ENCODE measurements at places on chromosomes 11 and 22. TPM values are rescaled to one million over a fixed set of nuclear protein-coding genes. Genes with fewer than 3 reads are reported as not detected.
A peak's percentile ranks its signal among the peaks of the same experiment; 100 is the strongest.

Gene WNT11
- under 0.01 TPM for total RNA-seq

Gene RAB3IL1
- total RNA-seq, result 10.6 TPM

- peak; percentile 14 for DNase-seq
These were observed 60.0 kb upstream of the NUP50 start for GRCh38 chr22:45103756-45104155.

DNA sequence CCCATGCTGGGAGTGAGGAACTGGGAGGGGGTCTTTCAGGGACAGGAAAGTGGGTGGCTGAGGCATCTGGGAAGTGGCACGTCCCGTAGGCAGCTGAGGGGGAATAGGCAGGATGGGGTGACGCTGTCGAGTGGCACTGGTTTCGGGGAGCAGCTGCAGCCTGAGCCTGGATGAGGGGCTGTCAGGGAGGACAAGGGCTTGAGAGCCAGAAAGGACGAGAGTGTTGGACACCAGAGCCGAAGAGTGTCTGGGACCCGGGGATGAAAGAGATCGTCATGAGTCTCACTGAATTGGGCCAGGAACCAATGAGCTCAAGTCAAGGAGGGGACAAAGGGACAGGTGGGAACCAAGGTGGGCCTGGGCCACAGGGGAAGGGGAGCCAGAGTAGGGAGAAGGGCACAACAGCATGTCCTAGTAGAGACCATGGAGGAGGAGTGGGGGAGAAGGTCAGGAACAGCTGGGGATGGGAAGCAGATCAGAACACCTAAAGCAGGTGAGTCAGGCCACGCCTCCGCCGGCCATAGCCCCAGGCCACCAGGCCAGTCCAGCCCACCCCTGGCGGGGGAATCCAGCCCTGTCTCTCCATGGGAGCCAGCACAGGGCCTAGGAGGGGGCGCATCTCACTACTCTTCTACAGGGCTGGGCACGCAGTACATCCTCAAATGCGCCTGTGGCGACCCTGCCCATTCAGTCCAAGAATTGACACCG, 4.2 kb downstream of the RAB3IL1 start:
- no peak for DNase-seq

DNA sequence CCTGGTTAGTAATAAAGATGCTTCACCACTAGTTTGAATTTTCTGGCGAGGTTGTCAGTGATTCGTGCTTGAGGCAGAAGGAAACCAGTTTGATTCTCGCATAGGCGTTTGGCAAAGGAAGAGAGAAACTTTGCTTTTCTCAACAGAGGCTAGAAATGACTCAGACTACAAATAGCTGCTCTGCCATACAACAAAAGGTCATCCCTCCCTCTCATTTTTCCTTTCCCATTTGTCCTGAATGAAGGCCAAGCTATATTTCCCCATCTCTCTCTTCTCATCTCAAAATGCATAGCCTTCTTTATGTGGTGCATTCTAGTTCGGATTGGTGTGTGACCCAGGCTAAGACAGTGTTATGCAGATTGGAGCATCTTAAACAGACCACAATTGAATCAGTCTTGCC, 741.4 kb downstream of the NTM start:
- peak; percentile 63 for DNase-seq

Gene TRIM49B
- total RNA-seq, result not detected

DNA sequence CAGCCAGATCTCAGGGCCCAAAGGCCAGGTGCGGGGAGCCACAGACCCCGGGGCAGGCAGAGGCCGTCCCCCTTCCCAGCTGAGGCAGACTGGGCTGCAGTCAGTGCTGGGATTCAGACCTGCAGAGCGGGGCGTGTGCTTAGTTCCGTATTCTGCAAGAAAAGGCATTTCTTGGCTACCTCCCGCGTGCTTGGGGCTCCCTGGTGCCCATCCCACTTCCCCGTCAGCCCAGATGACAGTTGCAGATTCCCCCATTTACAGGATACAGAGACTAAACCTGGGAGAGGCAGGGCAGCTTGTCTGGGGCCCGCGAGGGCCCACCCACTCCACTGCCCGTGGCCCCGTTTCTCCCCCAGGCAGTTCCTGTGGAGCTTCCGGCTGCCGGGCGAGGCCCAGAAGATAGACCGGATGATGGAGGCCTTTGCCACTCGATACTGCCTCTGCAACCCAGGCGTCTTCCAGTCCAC, 18.3 kb downstream of the CYTH4 start:
- no peak for DNase-seq

DNA sequence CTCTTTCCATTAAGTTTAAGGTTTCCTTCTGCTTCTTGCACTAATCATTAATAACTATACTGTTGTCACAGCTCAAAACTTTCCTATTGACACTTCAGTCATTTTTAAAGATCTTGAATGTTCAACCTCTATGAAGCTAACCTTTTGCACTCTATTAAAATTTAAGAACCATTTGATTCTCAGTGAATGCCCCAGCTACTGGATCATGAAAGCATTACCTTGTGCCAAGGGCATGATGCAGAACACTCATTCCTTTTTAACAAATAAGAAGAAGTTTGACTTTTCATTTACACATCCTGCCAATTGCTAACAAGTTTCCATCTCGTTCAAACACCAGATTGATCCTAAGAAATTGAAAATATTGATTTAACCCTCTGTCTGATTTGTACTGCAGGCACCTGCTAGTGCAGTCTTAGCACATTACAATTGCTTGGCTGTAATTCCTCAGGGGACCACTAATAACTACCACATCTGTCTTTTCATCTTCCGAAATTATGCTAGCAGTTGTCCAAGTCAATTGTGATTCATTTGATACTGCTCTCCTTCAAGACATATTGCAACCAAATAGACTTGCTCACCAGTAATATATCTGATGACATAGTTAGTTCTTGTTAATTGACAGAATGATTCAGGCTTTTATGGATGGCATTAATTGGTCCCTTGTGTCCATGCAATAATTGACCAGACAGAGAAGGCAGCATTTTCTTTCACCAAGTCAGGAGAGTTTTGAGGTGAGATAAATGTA, 158.4 kb downstream of the TEAD1 start:
- DNase-seq, result no peak

- peak; percentile 69 for DNase-seq
These were observed 14.6 kb downstream of the MMP13 start for GRCh38 chr11:102940714-102941588.

Gene SORL1
- total RNA-seq, result under 0.01 TPM

DNA sequence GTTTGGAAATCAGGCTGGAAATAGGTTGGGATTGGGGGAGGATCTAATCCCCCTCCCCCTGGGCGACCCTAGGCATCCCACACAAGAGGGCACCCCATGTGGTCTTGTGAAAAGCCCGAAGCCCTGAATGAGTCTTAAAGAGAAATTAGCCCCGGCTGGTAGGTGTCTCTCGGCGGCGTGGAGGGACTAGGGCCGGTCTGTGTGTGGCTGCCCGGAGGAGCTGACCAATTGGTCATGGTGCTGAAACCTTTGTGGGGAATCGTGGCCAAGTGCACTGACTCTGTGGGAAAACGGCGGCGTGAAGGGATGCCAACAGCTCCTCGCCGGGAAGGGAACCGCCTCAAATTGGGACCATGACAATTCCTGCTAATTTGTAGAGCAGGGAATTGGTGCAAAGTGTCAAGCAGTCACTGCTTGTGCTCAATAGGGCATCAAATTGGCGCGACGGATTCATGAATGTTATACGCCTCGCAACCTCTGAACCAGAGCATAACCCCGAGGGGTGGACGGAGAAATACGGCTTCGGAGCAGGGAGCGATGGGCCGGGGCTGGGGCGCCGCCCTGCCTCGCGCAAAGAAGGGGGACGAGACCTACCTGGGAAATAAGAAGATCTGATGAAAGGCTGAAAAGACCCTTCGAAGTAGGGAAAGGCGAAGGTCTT, 1.5 kb downstream of the DBX1 start:
- peak; percentile 56 for DNase-seq

Gene PLEKHA7
- total RNA-seq, result 0.64 TPM

DNA sequence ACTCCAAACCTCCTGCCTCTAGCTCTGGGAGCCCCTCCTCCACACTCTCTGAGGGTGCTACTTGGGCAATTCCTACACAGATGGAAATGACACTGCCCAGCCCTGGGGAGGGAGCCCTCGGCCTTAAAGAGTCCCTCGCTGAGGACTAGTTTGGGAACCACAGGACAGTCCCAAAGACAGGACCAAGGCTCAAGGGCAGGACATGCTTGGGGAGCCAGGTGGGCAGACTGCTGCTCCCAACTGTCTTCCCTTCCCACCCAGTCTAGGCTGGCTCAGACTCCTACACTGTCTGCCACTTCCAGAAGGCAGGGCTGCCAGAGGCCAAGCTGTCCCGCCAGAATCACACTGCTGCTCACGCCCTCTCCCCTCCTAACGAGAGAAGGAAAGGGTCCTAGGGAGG, 9.8 kb downstream of the ARRB1 start:
- no peak for DNase-seq

GRCh38 chr11:36498721-36499120, 11.4 kb downstream of the TRAF6 start:
- DNase-seq, result no peak

Gene GDPD4
- total RNA-seq, result 0.64 TPM

DNA sequence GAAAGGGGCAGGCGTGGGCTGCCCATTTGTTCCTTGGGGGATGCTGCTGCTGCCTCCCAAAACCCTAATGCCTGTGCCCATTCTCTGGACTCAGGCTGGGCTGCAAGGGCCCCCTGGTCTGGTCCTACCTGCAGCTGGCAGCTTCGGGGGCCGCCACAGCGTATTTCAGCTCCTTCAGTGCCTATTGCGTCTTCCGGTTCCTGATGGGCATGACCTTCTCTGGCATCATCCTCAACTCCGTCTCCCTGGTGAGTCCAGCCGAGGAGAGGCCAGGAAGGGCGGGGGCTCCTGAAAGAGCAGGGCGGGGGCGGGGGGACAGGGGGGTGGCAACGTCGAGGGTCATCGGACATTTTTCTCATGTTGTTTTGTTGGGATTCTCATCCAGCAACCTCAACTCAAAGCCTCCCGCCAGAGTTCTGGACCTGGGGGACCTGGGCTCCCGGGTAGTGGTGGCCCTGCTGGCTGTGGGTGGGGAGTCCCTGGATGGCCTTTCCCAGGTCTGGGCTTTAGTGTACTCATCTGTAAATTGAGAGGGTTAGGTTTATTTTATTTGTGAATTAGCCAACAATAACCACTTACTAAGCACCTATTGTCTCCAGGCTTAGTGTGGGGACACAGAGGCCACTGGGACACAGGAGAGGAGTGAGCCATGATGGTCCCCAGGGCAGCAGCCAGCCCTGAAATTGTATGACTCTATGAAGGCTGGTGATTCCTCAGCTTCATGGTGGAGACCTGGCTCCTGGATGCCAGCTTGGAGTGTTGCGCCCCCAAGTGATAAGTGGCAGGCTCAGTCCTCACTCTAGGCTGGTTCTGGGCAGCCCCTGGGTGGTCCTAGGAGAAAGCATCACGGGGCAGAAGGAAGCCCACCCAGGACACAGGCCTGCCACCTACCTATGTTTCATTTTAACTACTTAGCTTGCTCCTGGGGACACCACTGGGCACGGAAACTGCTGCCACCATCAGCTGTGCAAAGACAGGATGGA, 36.0 kb downstream of the CAPN1 start:
- no peak for DNase-seq

Gene TMPRSS5
- total RNA-seq, result under 0.01 TPM

- peak; percentile 81 for DNase-seq
These were observed 56.1 kb upstream of the PTPRJ start for GRCh38 chr11:47924184-47924691.

GRCh38 chr11:14357881-14358728, 878 bp downstream of the RRAS2 start:
- peak; percentile 62 for DNase-seq

Gene CEP126
- 0.97 TPM for total RNA-seq

DNA sequence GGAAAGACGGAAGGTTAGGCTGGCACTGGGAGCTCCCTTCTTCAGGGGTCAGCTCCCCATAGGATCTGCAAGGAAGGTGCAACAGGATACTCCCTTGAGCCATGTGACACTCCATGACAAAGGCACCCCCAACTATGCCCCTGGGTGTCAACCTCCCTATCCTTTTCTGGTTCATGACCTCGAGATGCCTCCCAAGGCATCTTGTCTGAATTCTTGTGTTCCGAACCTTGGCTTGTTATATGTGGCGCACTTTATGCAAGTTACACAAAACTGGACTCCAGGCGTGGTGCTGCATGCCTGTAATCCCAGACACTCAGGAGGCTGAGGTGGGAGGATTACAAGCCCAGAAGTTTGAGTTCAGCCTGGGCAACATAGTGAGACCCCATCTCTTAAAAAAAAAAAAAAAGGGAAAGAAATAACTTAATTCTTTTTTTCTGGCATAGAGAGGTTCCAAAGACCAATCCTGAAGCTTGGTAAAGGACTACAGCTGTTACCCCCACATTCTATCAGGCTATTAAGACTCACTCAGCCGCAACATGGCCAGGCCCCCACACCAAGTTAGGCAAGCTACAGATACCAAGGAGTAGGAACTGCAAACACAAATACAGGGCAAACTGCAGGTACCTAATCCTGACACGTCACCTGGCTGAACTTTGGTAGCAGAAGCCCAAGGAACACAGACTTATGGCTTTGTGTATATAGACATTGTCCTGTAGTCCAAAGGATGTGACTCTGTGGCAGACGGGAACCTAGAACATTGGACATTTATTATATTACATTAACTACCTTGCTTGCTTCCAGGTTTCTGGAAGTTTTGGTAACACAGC, 1.4 kb downstream of the C11orf24 start:
- no peak for DNase-seq

DNA sequence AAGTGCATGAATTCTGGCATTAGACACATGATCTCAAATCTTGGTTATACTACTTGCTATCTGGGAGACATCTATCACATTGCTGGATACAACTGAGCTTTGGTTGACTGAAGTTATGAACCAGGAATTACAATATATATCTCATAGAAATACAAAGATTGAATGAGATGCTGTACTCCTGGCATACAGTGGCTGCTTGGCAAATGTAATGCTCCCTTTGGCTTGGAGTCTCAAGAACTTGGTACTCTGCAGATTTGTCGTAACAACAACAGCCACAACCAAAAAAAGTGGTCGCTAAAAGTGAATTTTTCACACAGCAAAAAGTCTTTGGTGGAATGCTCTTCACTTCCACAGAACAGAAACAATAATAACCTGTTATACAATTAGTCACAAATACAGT, 1082.6 kb downstream of the DLG2 start:
- DNase-seq, result no peak

DNA sequence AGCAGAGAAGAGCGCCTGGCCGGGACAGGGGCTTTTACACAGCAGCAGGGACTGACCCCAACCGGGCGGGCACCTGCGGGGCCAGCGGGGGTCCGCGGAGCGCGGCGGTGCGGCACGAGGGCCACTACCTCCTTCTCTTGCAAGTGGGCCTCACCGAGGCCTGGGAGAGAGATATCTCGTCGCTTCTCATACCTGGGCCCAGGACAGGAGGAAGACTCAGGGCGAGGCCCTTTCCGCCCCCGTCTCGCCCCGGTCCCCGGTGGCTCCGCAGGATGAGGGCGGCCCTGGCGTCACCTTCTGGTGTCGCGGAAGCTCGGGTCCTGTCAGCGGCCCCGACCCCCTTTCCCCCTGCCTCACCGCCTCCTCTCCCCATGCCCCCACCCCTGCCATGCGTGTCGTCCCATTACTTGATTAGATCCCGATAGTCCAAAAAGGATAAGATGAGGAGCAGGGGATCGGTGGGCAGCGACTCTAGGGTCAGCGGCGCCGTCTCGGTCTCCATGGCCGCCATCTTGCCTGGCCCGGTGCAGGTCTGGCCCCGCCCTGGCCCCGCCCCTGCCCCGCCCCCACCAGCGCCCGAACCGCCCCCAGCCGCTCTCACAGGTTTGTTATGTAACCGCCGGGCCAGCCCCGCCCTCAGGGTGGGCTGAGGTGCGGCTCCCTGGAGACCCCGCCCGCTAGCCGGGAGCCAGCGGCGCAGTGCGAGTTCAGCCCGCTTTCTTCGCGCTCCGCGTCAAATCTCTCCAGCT, at the start of gene FBXO3:
FBXO3 (minus strand) TSS at position 534 of the 749 bp plus-strand sequence; CDS start at position 511, 23 bp downstream.
- DNase-seq, result peak; percentile 80

GRCh38 chr11:27229511-27230191, 133.4 kb downstream of the CCDC34 start:
- DNase-seq, result no peak

Gene PTPRCAP
- total RNA-seq, result 0.32 TPM

GRCh38 chr22:27636716-27637508, 164.6 kb downstream of the MN1 start:
- no peak for DNase-seq

All from fibroblast of villous mesenchyme (primary cell).